NCI-H2107 (cell line): ENCODE measurements at places on chromosomes 1 and 21.
A peak's percentile ranks its signal among the peaks of the same experiment; 100 is the strongest.

DNA sequence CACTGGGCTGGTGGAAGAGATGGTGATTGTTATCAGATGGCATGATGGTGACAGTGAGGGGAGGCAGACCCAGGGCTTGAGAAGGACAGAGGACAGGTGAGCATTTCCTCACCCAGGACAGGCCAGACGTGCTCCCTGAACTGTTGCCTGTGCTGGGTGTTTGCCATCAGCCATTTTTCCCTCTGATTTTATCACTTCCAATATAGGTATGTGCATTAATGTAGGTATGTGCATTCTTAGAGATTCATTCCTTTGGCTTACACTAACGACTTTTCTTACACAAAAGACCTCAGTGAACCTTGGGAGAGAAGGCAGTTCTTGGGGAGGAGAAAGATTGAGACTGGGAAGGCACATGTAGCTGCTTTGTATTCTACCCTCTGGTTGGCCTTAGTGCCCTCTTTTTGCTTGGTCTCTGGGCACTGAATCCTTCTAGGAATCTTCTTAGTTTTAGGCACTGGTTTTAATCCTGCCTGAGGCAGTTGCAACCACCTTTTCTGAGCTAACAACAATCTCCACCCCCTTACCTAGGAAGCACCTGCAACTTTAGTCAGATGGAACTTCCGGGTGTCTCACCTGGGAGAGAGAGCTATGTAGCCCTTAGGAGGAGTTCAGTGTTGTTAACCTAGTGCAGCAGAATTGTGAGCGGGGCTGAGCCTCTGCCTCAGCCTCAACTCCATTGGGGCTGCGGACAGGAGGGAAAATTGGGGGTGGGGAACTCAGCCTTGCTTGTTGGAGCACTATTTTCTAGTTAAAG lies 30.9 kb downstream of the C1orf116 start:
- DNase-seq: no peak

DNA sequence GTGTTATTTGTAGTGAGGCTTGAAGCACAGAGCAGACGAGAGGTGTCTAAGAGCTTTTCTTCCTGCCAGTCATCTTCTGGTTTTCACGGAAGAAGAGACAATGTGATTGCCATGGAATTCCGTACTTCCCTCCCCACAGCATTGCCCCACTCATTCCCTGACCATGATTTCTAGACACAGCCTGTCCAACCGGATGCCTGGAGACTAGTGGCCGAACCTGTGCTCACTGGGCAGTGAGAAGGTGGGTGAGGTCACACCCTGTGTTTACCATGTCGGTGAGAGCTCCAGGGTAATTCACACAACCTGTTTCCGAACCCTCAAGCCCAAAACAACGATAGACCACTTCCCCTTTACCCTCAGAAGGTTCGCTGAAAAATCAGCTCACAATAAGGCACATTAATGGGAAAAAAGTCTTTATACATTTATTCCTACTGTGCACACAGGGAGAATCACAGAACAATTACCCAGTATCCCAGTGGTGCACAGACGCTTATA lies 271.9 kb upstream of the FMN2 start:
- no peak for DNase-seq

DNA sequence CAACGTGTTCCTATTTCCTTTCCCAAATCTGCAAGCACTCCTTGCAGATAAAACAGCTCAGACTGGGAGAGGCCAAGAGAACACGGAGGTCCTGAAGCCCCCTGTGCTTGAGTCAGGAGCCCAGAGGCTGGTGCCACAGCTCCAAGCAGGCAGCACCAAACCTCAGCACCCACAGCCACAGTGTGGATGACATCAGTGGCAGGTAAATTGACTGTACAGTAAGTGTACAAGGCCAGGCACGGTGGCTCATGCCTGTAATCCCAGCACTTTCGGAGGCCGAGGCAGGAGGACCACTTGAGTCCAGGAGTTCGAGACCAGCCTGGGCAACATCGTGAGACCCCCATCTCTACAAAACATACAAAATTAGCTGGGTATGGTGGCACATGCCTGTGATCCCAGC lies 1.9 kb upstream of the COL6A1 start:
- no peak for DNase-seq

DNA sequence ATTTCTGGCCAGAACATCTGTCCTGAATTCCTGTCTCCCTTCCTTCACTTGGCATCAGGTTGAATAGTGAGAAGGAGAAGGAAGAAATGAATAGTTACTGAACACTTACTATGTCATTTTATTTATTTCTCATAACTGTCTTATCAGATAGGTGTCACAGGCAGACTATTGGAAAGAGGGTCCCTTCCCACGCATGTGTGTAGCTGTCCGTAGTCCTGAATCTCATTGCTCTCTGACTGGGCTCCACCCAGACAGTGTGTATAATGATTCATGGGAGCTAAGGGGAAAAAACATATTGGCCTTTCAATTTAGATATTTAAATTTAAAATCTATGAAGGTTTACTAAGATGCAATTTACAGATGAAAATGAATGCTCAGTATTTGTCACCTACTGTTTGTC lies 86.1 kb downstream of the OMA1 start:
- no peak for DNase-seq

DNA sequence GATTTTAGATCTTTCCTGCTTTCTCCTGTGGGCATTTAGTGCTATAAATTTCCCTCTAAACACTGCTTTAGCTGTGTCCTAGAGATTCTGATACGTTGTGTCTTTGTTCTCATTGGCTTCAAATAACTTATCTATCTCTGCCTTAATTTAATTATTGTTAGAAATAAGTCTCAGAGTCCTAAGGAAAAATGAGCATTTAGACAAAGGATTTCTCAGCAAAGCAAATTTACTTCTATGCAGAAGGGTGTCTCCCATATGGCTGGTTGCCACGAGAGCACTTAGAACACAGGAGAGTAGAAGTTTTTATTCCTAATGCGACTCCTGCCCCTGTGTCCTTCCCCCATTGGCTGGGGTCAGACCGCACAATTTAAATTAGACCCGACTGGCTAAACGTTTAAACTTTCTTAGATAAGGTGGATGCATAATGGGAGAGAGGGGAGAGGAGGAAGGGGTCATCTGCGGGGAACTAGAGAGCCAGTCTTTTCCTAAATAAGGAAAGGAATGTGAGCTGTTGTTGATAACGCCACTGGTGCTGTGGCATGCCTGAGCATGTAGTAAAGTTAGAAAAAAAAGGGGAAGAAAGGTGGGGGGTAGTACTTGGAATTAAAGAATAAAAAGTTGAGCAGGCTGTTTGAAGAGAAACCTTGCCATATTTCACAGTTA lies 170.2 kb downstream of the DYRK1A start:
- no peak for DNase-seq

GRCh38 chr1:218394416-218394815 lies 49.3 kb downstream of the TGFB2 start:
- no peak for DNase-seq

DNA sequence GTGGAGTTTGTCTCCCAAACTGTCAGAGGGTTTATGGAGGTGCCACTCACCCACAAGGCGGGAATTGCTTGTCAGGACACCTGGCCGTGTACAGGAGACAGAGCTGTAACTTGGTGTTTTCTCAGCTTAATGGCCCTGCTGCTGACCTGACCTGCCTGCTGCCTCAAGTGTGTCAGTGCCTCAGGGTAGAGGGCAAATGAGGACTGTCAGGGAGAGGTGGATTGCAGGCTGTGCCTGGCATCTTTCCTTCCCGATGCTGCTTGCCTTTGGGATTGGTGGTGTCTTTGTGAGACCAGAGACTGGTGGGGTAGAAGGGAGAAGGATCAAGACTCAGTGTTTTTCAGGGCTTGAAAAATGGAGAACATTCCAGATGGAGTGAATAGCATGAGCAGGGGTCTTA lies 31.4 kb downstream of the TMEM53 start:
- DNase-seq: no peak

DNA sequence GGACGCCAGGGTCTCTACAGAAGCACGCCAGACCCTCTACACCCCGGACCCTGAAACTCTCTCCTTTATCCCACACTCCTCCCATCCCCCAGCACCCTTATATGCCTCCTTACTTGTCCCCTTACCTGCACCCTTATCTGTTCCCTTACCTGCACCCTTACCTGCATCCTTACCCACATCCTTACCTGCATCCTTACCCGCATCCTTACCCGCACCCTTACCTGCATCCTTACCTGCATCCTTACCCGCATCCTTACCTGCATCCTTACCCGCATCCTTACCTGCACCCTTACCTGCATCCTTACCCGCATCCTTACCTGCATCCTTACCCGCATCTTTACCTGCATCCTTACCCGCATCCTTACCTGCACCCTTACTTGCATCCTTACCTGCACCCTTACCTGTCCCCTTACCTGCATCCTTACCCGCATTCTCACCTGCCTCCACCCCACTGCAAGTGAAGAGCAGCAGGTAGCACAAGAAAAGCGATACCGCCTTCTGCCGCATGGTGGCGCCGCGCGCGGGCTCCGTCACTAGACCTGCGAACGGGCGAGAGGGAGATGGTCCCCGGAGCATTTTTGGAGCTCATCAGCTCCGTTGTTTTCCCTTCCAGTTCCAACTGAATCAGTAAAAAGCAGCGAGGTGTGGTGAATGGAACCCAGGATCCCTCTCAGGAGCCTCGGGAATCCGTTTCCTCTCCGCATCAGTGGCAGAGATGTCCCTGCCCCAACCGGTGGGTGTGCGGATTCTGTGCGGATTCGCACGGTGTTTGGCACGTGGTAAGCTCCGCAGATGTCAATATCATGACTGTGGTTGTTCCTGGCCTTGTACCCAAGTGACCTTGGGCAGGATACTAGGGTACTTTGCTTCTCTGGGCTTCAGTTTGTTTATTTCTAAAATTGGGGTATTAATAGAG lies 2.9 kb downstream of the IFI6 start:
- DNase-seq: peak; percentile 71

DNA sequence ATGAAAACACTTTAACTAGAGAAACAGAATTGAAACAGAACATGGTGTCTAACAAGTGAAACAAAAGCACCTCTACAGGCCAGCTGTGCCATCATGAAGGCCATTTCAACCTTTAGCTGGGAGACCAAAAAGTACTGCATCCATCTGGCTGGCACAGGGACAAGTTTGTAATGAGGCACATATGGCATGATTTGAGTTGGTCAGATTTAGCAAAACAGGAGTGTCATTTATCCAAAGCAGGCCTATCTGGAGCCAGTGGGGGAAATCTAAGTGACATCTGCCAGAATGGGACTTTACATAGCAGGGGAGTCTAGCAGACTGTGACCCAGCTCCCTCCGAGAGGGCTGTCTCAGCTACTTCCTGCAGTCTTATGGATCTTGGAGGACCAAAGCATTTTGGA lies 51.9 kb downstream of the DNTTIP2 start:
- no peak for DNase-seq

- DNase-seq: no peak
These were observed 38.8 kb downstream of the DIPK1A start for GRCh38 chr1:92922356-92923035.

DNA sequence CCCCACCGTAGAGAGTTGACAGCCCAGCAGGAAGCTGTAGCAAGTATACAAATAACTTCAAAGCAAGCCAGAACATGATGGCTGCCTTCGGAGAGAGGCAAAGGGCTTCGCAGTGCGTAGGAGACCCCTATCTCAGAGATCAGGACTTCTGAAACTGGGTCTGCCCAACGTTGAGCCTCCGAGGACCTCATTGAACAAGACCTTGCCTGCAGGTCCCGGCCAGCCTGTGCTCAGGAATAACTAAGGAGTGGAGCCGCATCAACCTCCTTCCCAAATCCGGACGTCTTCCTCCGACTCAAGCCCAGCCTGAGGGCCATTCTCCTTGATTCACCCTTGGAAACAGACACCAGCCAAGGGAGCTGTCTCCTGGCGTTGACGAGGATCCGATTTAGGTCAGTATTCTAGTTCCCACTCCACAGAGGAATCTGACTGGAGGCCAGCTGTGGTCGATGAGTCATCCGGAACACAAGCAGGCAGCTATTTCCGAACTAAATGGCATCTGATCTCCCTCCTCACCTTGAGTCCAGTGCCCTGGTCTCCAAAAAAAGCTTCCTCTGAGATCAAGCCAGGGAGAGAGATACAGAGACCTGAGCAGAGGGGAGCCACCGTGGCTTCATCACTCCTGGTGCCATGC lies 166.5 kb upstream of the COA6 start:
- DNase-seq: no peak

DNA sequence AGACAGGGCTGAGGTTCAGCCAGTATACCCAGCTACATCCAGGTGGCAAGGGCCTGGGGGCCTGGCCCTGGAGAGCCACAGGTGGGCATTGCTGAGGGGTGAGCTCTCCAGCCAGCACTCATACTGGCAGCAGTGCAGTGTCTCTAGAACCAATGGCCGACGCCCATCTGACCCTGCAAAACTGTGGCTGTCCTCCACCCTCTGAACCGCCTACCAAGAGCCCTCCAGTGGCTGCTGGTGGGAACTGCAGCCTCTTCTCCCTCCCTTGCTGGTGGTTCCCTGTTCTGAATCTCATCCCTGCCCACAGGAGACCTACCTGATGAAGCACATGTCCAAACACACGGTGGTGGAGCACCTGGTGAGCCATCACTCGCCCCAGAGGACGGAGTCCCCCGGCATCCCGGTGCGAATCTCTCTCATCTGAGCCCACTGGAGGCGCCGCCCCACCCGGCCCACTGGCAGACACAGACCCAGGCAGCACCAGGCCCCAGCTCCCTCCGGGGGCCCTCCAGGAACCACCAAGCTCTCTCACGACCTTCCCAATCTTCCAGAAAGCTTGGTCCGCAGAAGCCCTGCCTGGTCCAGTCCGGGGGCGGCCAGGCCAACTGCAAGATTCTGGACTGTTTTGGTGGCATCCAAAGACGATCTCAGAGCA lies 22.1 kb downstream of the A3GALT2 start:
- peak; percentile 14 for DNase-seq

- no peak for DNase-seq
These were observed 574.7 kb downstream of the USP25 start for GRCh38 chr21:16304174-16305095.

GRCh38 chr1:114122941-114123618 lies 30.6 kb downstream of the SYT6 start:
- DNase-seq: no peak

- no peak for DNase-seq
These were observed 58.4 kb downstream of the ASH1L start for GRCh38 chr1:155504207-155504606.

- no peak for DNase-seq
These were observed 27.2 kb downstream of the NIPAL3 start for GRCh38 chr1:24442764-24443163.

DNA sequence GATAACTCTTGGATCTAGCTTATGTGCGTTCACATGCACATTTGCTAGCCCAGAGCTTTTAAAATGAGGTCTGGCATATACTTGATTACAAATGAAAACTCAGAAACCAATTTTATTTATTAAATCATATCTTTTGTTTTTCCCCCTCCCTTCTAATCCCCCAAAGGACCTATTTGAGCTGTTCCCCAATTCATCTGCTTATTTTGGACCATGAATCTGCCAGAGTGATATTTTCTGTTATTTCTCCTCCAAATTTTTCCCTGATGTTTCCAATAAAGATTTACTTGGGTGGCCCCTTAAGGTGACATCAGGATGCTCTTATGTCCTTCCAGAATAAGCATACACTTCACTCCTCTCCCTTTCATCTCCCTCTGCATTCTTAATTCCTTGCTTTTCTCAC lies 123.4 kb downstream of the SYT2 start:
- no peak for DNase-seq

GRCh38 chr1:170044187-170044586 lies 30.3 kb downstream of the KIFAP3 start:
- DNase-seq: no peak

- DNase-seq: no peak
These were observed 160.9 kb downstream of the PTPRU start for GRCh38 chr1:29397256-29397590.
